ENCODE measurements at places on chromosomes 16 and 17. TPM values are rescaled to one million over a fixed set of nuclear protein-coding genes. Genes with fewer than 3 reads are reported as not detected.

MGAT5B gene
- total RNA-seq = 2.3 TPM

ZNF821 gene
- total RNA-seq = 7.1 TPM

IKZF3 gene
- 10.2 TPM for total RNA-seq

TLCD2 gene
- total RNA-seq = 6.2 TPM

SETD1A gene
- total RNA-seq = 18.8 TPM

HOXB6 gene
- 90.2 TPM for total RNA-seq

SLC52A1 gene
- total RNA-seq = 0.19 TPM

GINS3 gene
- total RNA-seq = 2.6 TPM

EIF3C gene
- 424 TPM for total RNA-seq

PIPOX gene
- total RNA-seq = 2.8 TPM

ABCC6 gene
- total RNA-seq = 7.5 TPM

DNA sequence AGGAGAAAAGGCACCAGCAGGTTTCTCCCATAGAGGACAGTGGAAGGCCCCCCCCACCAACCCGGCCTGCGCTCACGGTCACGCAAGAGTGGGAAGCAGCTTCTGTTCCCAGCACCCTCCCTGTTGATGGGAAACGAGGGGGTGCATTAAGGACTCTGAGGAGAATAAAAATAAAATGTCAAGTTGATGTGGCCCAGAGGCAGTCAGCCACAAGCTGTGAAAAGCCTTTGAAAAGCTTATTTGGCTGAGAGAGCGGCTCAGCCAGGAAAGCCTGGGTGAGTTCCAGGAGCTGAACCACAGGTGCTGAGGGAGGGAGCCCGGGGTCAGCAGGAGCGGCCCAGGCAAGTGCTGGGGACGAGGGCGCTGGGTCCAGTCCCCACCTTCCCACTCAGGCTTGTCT lies 26.9 kb upstream of the SPATA32 start:
- no peaks in the 10 kb centered on the region for H3K27me3 ChIP-seq
- peaks cover 17% of the 10 kb centered on the region for H3K36me3 ChIP-seq
- H3K4me1 ChIP-seq = peaks cover 47% of the 10 kb centered on the region
- no peak for DNase-seq
- peak overlapping the region; percentile 67 for H3K27ac ChIP-seq

GRCh38 chr16:48608452-48608851 lies 1.5 kb downstream of the N4BP1 start:
- H3K27ac ChIP-seq = no peak overlapping the region
- DNase-seq = no peak
- H3K27me3 ChIP-seq = no peaks in the 10 kb centered on the region
- no peaks in the 10 kb centered on the region for H3K36me3 ChIP-seq
- no peak overlapping the region for H3K4me3 ChIP-seq
- peaks cover 24% of the 10 kb centered on the region for H3K4me1 ChIP-seq

DNA sequence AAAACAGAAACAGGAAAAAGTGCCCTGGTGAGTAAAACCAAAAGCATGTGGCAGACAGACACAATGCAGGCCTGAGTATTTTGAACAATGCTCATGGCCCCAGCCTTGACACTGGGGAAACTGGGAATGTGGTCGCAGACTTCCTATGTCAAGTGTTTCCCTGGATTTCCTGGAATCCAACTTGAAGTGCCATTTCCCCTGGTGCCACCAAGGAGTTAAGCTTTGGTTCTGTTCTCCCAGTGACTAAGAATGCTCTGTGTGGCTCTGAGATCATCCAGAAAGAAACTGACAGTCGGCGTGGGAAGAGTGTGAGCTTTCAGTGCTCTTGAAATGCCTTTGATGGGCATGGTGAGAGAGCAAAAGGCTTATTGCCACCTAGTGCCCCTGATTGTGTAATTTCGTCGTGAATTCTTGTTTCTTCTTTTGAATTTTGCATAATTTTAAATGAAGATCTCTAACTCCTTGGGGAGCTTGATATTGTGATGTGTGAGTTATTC lies 96.0 kb downstream of the YPEL2 start:
- no peaks in the 10 kb centered on the region for H3K36me3 ChIP-seq
- peak overlapping the region; percentile 26 for H3K27ac ChIP-seq
- no peak overlapping the region for H3K4me3 ChIP-seq
- DNase-seq = no peak
- no peaks in the 10 kb centered on the region for H3K27me3 ChIP-seq

DNA sequence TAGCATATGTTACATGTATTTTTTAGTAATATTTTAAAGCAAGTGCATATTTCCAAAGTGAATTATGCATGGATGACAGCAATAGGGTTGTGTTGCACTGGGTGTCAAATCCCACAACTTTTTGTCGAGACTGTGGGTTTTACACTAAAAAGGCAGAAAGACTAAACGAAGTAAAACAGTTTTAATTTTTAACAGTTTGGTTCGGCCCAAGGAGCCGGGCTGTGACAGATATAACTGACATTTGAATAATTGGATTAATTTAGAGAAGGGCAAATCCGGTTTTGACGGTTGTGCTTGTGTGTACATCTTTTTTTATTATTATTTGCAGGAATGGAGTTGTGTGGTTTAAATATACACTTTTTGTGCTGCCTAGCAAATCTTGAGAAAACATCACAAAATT lies 263.6 kb downstream of the FTO start:
- no peak overlapping the region for H3K4me3 ChIP-seq
- no peaks in the 10 kb centered on the region for H3K36me3 ChIP-seq
- no peak overlapping the region for H3K27ac ChIP-seq
- H3K27me3 ChIP-seq = no peaks in the 10 kb centered on the region

DNA sequence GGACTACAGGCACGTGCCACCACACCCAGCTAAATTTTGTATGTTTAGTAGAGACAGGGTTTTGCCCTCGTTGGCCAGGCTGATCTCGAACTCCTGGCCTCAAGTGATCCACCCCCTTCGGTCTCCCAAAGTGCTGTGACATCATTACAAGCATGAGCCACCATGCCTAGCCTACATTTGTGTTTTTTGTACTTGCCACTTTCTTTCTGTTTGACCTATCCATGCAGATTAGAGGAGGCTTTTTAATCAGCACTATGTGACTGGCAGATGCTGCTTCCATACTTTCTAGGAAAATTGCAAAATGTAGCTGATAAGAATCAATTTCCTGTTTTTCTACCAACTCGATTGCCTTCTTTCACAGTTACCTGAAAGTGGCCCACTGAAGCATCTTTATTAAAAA lies 57.3 kb downstream of the B9D1 start:
- H3K4me3 ChIP-seq = no peak overlapping the region
- no peak for DNase-seq
- no peaks in the 10 kb centered on the region for H3K4me1 ChIP-seq
- no peaks in the 10 kb centered on the region for H3K36me3 ChIP-seq
- no peaks in the 10 kb centered on the region for H3K27me3 ChIP-seq

- peak; percentile 90 for DNase-seq
- no peak overlapping the region for H3K4me3 ChIP-seq
- H3K36me3 ChIP-seq = no peaks in the 10 kb centered on the region
Measured at GRCh38 chr17:54891176-54891821, 9.4 kb upstream of the TOM1L1 start.

GRCh38 chr16:8740775-8741355 lies 56.6 kb downstream of the TMEM186 start:
- H3K4me1 ChIP-seq = peaks cover 23% of the 10 kb centered on the region
- H3K36me3 ChIP-seq = no peaks in the 10 kb centered on the region
- no peak for DNase-seq
- H3K4me3 ChIP-seq = no peak overlapping the region

GRCh38 chr16:55248494-55248893 lies 75.5 kb upstream of the IRX6 start:
- no peaks in the 10 kb centered on the region for H3K27me3 ChIP-seq
- H3K27ac ChIP-seq = no peak overlapping the region
- H3K4me3 ChIP-seq = no peak overlapping the region
- DNase-seq = no peak

GRCh38 chr16:27351989-27352388 lies 38.2 kb downstream of the IL4R start:
- no peak overlapping the region for H3K27ac ChIP-seq
- no peak for DNase-seq
- peaks cover 2% of the 10 kb centered on the region for H3K4me1 ChIP-seq

GRCh38 chr17:65742403-65743307 lies 181.2 kb upstream of the AXIN2 start:
- H3K27me3 ChIP-seq = no peaks in the 10 kb centered on the region
- DNase-seq = no peak
- H3K36me3 ChIP-seq = no peaks in the 10 kb centered on the region

GRCh38 chr17:78697554-78698343 lies 84.3 kb downstream of the CYTH1 start:
- no peaks in the 10 kb centered on the region for H3K4me1 ChIP-seq
- no peak for DNase-seq
- no peaks in the 10 kb centered on the region for H3K27me3 ChIP-seq
- H3K36me3 ChIP-seq = peaks cover 2% of the 10 kb centered on the region
- no peak overlapping the region for H3K4me3 ChIP-seq
- no peak overlapping the region for H3K27ac ChIP-seq

DNA sequence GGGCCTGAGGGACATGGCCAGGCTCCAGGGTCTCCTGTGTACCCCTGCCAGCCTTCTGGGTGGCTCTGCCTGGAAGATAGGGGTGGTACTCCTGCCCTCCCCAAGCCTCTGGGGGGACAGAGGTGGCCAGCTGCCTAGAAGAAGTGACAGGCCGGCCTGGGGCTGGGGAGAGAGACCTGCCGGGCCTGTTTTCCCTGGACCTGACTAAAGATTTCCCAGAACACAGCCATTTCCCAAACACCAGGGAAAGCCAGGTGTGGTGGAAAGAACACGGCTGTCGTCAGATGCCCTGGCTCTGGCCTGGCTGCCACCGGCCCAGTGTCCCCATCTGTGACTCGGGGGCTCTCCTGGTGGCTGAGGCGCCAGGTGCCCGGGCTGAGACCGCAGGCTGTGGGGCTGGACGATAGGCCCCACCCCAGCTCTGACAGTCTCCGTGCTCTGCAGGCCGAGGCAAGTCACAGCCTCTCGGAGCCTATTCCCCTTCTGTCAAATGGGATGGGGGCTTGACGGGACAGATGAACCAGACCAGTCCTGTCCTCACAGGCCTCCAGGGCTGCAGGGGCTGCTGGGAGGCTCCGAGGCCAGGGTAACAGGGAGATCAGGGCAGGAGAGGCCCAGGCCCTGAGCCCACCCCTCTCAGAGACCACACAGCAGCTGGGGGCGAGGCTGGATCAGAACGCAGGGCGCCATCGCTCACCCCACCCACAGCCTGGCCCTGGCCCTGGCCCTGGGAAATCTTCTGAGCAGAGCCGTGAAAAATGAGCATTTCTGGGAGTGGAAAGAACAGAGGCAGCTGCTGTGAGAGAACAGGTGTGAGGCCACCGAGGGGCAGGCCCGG lies 33.1 kb downstream of the CTU2 start:
- no peak overlapping the region for H3K27ac ChIP-seq
- H3K27me3 ChIP-seq = no peaks in the 10 kb centered on the region
- H3K4me3 ChIP-seq = no peak overlapping the region
- no peak for DNase-seq

GRCh38 chr17:49903523-49903922 lies 55.7 kb upstream of the TAC4 start:
- no peak overlapping the region for H3K4me3 ChIP-seq
- no peaks in the 10 kb centered on the region for H3K27me3 ChIP-seq
- H3K27ac ChIP-seq = no peak overlapping the region
- H3K36me3 ChIP-seq = no peaks in the 10 kb centered on the region
- H3K4me1 ChIP-seq = peaks cover 3% of the 10 kb centered on the region
- no peak for DNase-seq

GRCh38 chr17:9811086-9811485 lies 10.8 kb downstream of the GSG1L2 start:
- H3K4me1 ChIP-seq = no peaks in the 10 kb centered on the region
- no peaks in the 10 kb centered on the region for H3K36me3 ChIP-seq
- DNase-seq = no peak
- H3K27me3 ChIP-seq = no peaks in the 10 kb centered on the region
- no peak overlapping the region for H3K4me3 ChIP-seq

DNA sequence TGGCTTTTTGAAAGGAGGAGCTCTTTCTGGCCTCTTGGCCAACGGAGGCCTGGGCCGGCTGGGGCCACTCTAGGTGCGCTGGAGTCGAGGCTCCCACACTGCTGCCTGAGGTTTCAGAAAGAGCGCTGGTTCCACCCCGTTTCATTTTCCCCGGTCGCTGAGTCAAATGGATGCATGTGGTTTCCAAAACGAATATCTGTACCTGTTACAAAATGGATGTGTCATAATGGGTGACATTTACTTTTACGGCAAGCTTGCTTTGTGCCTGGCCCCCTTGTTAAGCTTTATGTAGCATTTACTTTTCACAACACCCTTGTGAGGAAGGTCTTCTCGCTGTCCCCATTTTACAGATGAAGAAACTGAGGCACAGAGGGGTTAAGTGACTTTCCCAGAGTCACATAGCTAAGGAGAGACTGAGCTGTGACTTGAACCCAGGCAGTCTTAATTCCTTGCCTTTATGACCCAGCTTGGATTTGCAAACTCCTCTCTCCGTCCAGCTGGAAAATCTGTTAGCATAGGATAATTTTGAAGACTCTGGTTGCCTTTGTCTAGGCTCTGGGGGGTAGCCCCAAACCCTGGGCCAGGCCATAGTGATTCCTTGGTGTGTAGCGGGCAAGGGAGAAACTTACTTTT lies 10.6 kb downstream of the KSR1 start:
- no peak overlapping the region for H3K27ac ChIP-seq
- no peaks in the 10 kb centered on the region for H3K27me3 ChIP-seq
- no peaks in the 10 kb centered on the region for H3K36me3 ChIP-seq
- H3K4me3 ChIP-seq = no peak overlapping the region
- DNase-seq = no peak

DNA sequence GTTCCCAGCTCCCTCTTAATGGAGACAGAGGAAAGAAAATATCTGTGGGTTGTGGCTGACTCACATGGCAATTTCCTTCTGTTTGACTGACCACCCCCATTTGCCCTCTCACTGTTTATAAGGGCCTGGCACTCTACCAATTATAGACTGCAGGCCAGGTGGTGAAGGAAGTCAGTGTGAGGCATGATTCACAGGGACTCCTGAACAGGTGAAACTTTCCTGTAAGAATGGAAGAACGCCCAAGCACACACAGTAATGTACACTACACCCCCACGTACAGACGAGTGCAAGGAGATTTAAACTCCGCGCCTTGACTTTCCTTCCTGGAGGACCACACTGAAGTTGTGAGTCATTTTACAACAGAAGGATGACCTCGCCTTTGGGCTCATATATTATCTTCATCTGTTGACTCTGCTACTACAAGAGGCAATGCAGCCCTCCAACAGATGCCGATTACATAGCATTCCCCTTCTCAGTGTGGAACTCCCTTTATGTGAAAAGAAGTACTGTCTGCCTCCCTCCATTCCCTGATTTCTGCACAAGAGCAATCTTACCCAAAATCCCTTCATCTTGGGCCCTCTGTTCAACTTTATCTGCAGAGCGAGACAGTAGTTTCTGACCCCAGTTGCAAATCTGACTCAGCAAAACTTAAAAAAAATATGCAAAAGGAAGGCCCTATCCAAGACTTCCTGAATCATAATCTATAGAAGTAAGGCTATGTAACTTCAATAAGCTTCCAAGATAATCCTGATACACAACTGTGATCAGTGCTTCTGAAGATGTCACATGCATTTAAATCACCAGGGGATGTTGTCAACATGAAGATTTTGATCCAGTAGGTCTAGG lies 163.6 kb downstream of the SHISA6 start:
- no peak overlapping the region for H3K27ac ChIP-seq
- DNase-seq = peak; percentile 51
- H3K4me1 ChIP-seq = no peaks in the 10 kb centered on the region
- H3K27me3 ChIP-seq = no peaks in the 10 kb centered on the region
- no peaks in the 10 kb centered on the region for H3K36me3 ChIP-seq
